H9 (cell line): ENCODE measurements at places on chromosomes 5 and 9. TPM values are rescaled to one million over a fixed set of nuclear protein-coding genes. Genes with fewer than 3 reads are reported as not detected.

The DIPK1B gene
- 38.2 and 40.3 TPM in 2 replicates for total RNA-seq

The HAVCR2 gene
- not detected in 2 replicates for total RNA-seq

The FAM151B gene
- total RNA-seq: 0.72 and 0.79 TPM in 2 replicates

The TUBB4B gene
- 378 and 386 TPM in 2 replicates for total RNA-seq

The NR5A1 gene
- 0.37 and 0.46 TPM in 2 replicates for total RNA-seq

The SPRY4 gene
- 92.4 and 95.9 TPM in 2 replicates for total RNA-seq

The HMGCS1 gene
- 144 and 147 TPM in 2 replicates for total RNA-seq

The SLCO4C1 gene
- 4.8 and 5.6 TPM in 2 replicates for total RNA-seq

The PALM2AKAP2 gene
- total RNA-seq: 3.6 and 4.0 TPM in 2 replicates

The LRRC70 gene
- 0.55 and 1.1 TPM in 2 replicates for total RNA-seq

The KIF4B gene
- total RNA-seq: 0.04 and 0.07 TPM in 2 replicates

The TNFSF8 gene
- not detected in 2 replicates for total RNA-seq

The SPATA31E1 gene
- 0.07 and 0.09 TPM in 2 replicates for total RNA-seq

The GRM6 gene
- total RNA-seq: not detected in 2 replicates

The SUSD3 gene
- total RNA-seq: 7.8 and 9.0 TPM in 2 replicates

The CDK5RAP2 gene
- total RNA-seq: 51.9 and 56.4 TPM in 2 replicates

The DNAI1 gene
- total RNA-seq: 0.22 and 0.83 TPM in 2 replicates

The TIMD4 gene
- not detected in 2 replicates for total RNA-seq

The MPDZ gene
- 46.7 and 46.9 TPM in 2 replicates for total RNA-seq

The GPRIN1 gene
- 10.8 and 12.1 TPM in 2 replicates for total RNA-seq

The NTRK2 gene
- 0.02 TPM in 1 of 2 replicates, not detected in the other for total RNA-seq
